GM04503 (cell line): ENCODE measurements at places on chromosomes 2 and 18.
A peak's percentile ranks its signal among the peaks of the same experiment; 100 is the strongest.

DNA sequence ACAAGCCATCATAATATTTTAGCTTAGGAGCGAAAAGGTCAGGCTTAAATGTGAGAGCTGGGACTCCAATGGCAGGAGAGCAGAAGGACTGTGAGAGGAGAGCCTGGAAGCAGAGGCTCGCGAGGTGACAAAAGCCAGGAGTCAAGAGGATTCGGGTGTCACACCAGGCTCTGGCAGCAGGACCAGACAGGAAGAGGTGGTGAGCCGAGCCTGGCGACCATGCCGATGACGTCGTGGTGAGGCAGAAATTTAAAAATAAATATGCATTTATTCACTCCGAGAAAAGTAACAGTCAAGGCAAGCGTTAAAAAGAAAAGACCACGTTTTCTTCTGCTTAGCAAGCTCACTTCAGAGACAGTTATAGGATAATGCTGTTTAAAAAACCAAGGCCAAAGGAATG is 31.3 kb upstream of the ZNF236 start:
- DNase-seq = no peak

- no peak for DNase-seq
These were observed at the start of gene CNTNAP5 for GRCh38 chr2:124025171-124025580. Gene CNTNAP5, plus strand, starts transcription at chr2:124025287. Its CDS starts 364 bp downstream, at chr2:124025651.

- DNase-seq = no peak
These were observed 45.0 kb downstream of the FAP start for GRCh38 chr2:162198239-162198638.

GRCh38 chr2:44940732-44941464 is 604 bp upstream of the SIX3 start:
- no peak for DNase-seq

DNA sequence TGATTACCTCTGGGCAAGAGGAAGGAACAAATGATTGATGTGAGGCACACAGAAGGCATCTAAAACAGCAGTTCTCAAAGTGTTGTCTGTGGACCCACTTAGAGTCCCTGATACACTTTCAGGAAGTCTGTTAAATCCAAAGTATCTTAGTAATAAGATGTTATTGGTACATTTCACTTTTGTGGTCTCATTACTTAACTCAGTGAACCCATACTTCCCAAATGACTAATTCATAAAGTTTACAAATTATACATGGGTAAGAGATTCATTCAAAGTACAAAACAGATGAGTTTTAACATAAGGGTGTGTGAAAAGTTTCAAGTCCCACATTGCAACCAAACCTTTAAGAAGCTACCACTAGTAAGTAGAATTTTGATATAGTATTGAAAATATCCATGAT is 440.5 kb downstream of the NUP35 start:
- no peak for DNase-seq

DNA sequence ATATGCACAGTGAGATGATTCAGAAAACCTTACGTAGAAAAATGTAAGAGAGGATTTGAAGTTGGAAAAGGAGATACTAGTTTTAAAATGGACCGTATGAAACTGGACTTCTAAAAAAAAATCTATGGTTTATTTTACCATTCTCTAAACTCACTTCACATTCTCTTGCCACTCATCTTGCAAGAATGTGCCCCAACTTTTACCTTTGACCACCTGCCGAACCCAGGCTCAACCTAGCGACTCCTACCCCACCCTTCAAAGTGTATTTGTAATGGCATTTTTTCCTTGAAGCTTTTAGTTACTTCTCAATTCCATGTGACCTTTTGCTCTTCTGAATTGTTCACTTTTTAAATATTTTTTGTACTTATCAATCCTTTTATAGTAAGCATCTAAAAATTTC is 160.8 kb downstream of the PHLPP1 start:
- no peak for DNase-seq

- no peak for DNase-seq
These were observed 435.6 kb upstream of the REG3G start for GRCh38 chr2:78589871-78590270.

- no peak for DNase-seq
These were observed 137.6 kb upstream of the ID2 start for GRCh38 chr2:8544171-8544785.

DNA sequence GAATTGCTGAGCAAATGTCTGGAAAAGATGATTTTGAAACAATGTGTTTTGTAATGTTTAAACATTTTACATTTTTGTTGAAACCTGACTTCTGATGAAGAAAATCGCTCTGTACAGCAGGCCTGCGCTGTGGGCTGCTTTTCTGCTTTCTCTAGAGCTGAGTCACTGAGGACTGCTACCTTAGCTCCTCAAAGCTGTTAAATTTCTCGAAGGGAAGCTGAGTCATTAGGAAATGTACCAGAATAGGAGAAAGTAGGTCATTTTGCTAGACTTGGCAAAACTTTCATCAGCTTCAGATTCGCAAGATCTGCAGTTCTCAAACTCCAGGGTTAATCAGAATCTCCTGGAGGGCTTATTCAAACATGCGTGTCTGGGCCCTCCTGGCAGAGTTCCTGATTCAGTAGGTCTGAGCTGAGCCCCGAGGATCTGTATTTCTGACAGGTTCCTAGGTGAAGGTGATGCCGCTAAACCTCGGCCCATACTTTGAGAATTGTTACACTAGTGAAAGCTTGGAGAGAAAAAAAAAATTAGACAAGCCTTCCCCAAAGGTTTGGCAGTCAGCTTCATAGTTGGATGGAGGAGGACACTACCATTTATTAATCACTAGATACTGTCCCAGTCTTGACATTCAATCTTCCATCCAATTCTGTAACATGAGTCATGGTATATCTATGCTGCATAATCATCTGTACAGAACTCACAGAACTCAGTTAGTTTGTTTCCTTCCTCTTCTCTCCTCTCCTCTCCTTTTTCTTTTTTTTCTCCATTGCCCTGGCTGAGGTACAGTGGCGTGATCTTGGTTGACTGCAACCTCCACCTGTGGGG is 297.6 kb downstream of the PARD3B start:
- peak; percentile 91 for DNase-seq

DNA sequence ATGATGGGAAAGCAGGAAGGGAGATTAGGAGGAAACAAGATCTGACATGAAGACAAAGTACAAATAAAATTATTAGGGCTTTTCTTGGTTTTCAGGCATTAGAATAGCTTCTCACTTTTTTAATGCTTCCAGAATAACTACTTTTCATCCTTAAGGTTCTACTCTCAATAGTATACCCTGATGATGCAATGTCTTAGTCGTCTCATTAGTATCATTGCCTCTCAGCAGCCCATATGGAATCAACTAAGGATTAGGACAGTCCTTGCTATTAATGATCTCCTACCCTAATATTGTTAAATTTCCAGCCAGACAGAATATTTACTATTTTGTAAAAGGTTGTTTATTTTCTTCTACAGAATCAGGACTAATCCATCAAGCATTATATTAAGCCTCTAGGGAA is 55.9 kb downstream of the RELCH start:
- DNase-seq = no peak

GRCh38 chr2:48258481-48259149 is 271.3 kb upstream of the STON1 start:
- DNase-seq = no peak

DNA sequence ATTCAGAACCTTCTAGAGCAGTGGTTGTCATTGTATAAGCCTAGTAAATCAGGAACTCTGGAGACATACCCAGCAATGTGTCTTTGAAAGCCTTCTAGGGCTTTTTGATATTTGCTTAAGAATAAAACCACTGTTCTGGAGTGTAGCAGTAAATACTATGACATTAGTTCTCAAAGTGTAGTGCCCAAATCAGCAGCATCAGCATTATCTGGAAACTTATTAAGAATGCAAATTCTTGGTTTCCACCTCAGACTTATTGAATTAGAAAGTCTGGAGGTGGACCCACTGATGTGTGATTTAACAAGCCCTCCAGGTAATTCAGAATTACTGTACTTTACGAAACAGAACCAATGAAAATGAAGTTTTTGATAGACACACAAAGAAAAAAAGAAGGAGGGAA is 509.7 kb downstream of the SUCLG1 start:
- DNase-seq = no peak

DNA sequence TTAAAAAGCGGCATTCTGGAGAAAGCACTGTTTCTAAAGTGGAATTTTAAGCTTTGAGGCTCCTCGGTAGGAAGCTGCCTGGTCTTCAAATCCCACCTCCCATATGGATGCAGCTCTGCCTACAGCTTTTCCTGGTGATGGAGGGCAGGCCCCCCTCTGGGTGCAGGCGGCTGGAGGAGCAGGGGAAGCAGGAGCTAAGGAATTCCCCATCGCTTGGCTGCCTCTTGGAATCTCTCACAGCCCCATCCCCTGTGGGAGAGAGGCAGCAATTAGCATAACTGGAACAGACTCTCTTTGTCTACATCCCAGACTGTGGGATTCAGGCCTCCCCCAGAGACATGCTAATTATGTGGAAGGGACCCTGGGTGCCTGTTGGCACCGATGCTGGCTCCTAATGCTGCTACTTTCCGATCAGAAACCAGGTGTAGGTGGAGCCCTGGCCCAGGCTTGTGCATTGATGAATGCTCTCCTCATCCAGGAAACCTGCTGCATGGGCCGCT is 51.3 kb downstream of the LIPG start:
- no peak for DNase-seq

GRCh38 chr2:172623249-172623965 is 67.5 kb downstream of the PDK1 start:
- DNase-seq = peak; percentile 53

- no peak for DNase-seq
These were observed 44.5 kb downstream of the PHLPP1 start for GRCh38 chr18:62759704-62760402.

- DNase-seq = no peak
These were observed 87.8 kb downstream of the PDE11A start for GRCh38 chr2:177984749-177985148.

DNA sequence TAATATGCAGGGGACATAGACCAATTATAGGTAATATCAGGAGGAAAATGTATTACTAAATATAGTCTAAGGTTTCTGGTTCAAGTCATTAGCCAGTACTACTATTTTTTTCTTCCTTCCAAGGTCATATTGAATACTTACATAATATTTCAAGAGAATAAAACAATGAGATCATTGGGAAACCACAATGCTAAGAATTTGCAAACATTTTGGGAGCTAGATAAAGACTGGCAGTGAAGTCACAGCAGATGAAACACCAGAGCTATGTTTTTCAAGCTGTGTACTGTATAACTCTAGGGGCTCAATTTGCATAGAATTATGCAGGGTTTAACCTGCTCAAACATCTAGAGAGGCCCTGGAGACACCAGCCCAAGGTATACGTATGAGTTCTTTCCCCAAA is 80.5 kb upstream of the KCNH7 start:
- DNase-seq = no peak

- DNase-seq = no peak
These were observed 164.9 kb upstream of the LRRTM1 start for GRCh38 chr2:80469428-80469827.

- DNase-seq = no peak
These were observed 69.1 kb downstream of the IRS1 start for GRCh38 chr2:226730481-226730880.

DNA sequence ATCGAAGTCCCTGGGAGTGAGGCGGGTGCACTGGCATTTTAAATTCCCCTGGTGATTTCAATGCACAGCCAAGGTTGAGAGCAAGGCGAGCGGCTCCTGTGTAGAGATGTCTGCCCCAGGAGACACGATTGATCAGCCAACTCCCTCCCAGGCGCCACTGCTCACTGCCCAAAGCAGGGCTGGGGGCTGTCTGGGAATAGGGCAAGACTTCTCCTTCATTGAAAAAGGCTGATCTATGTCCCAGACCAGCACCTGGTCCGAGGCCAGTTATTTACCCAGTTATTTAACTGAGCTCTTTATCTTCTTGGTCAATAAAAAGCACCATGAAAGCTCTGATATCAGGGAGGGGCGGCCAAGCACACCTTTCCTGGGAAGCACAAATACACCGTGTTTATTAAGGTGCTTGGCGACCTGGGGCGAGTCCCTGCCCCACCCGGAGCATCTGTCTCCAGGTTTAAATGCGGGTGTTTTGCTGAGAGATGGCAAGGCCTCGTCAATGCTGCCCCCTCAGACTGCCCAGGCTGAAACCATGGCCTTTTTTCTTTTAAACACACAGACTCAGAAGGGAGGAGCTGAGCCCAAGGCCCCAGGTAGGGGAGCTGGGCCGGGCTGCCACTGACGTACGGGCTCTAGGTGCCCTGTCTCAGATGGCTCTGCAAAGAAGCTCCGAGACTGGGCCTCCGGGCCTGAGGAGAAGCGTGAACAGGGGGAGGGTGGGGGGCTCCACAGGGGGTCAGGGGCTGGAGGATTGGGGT is 73.9 kb upstream of the HPCAL1 start:
- DNase-seq = no peak

DNA sequence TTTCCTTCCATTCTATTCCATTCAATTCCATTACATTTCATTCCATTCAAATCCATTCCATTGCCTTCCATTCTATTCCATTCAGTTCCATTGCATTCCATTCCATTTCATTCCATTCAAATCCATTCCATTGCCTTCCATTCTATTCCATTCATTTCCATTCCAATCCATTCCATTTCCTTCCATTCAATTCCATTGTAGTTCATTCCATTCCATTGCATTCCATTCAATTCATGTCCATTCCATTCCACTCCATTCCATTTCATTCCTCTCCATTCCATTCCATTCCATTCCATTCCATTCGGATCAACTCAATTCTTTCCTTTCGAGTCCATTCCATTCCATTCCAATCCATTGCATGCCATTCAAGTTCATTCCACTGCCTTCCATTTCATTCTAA is 1128.3 kb downstream of the RPIA start:
- DNase-seq = no peak

DNA sequence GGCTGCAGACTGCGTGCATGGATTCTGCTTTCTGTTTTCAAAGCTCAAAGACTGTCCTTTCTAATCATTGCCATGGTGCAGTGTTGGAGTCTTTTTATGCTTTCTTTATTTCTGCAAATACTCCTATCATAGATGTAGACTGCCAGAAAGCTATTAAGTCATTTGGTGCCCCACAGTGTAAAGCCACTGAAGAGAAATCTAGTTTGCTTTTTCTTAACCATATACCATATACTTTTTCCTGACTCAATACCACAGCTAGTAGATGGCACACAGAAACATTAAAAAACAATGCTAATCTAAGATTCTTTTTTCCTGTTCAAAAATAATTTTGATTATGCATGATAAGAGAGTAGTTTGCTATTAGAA is 109.9 kb upstream of the RAB27B start:
- DNase-seq = no peak

- no peak for DNase-seq
These were observed 11.9 kb downstream of the CLK1 start for GRCh38 chr2:200852605-200853004.

GRCh38 chr2:129078548-129078947 is 759.9 kb upstream of the HS6ST1 start:
- no peak for DNase-seq

GRCh38 chr2:173652767-173653431 is 298.2 kb downstream of the CDCA7 start:
- peak; percentile 84 for DNase-seq
